ENCODE measurements at places on chromosomes 2 and 18. TPM values are rescaled to one million over a fixed set of nuclear protein-coding genes. Genes with fewer than 3 reads are reported as not detected.

DNA sequence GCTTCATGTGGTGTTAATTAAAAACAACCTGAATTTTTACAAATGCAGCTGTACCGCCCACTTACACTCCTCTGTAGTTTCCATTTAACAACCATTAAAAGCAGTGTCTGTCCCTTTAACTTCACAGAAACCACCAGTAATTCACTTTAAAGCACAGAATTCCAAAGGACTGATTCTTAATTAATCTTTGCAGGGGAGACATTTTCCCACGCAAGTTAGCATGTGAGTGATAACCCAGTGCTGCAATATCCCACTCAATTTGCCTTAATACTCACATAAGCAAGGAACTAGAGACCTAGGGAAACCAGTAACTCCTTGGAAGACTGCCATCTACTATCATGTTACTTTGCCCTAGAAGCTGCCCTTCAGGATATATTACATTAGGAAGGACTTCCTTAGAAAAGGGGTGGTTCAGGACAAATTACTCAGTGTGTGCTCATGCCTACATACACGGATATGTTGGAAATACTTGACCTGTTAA is 102.3 kb downstream of the OSR1 start:
- no peak for DNase-seq

DNA sequence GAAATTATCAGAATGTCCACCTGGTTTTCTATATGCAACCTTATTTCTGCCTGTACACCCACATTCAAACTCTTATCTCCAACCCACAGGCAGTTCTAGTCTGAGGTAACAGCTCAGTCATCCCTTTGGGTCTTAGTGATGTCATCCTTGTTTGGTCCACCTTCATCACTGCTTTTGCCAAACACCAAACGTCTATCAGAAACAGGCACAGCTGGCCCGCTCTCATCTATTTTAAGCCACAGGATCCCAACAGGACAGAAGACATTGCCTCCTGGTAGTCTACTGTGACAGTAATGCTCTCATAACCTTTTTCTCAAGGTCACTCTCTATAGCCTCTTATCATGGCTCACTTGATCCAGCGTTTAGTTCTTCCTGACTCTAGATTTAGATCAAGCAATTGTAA is 99.0 kb upstream of the CHAC2 start:
- no peak for DNase-seq

DNA sequence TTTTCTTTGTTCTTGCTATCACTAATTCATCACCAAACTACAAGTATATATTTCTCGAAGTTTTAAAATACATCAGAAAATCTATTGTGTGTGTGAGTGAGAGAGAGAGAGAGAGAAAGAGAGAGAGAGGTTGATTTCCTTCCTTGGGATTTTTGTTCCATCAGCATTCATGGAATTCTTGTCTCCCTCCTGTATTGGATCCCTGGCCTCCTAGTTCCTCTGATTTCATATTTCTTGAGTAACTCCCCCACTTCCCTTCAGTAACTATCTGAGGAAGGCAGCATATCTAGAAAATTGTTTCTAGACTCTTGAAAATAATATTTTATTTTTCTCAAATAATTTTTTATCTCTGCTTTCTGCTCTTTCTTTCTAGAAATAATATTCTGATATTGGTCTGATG is 13.3 kb upstream of the ACTR2 start:
- DNase-seq, result no peak

GRCh38 chr2:219423652-219424377 is 5.6 kb downstream of the DES start:
- no peak for DNase-seq

- no peak for DNase-seq
These were observed 1.3 kb downstream of the NYAP2 start for GRCh38 chr2:225400546-225401400.

- no peak for DNase-seq
These were observed 156.8 kb downstream of the VAPA start for GRCh38 chr18:10070561-10071000.

- no peak for DNase-seq
These were observed 43.4 kb upstream of the KYNU start for GRCh38 chr2:142834021-142834420.

DNA sequence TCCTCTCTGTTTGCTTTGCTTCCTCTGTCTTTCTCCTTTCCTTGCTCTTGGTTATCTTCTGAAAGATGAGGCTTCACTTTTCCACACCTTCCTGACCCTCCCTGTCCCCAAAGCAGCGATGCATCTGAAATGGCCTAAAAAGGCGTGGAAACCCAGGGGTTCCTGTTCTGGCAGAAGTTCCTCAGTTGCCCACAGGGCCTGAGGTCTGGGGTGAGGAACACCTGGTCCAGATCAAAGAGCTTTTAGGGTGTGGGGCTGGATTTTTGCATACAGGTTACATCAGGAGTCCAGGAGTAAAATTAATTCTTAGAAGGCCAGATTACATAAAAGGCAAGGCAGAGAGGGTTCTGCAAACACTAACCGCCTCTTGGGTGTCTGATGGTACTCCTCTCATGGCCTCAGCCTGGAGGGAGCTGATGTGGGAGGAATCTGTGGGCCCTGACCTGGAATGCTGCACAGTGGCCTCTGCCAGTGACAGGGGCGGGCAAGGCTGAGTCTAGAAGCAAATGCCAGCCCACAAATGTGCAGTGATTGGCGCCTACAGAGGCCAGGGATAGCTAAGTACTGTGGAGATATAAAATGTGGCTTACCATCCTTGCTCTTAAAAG is 41.8 kb downstream of the INPP4A start:
- no peak for DNase-seq

DNA sequence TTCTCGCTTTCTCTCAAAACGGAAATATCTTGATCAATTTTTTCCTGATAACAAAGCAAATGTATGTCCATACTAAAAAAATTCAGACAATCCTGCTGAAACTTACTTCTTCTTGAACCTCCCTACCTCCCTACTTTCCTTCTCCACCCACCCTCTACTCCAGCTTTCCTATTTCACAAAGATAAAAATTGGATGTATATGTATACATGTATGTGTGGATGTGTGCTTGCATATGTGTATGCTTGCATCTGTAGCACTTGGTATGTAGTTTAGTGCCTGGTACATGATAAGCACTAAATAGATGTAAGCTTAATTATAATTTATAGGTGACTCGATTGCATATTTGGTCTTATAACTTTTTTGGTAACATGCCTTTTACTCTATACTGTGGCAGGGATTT is 167.5 kb upstream of the ITGA4 start:
- DNase-seq, result no peak

DNA sequence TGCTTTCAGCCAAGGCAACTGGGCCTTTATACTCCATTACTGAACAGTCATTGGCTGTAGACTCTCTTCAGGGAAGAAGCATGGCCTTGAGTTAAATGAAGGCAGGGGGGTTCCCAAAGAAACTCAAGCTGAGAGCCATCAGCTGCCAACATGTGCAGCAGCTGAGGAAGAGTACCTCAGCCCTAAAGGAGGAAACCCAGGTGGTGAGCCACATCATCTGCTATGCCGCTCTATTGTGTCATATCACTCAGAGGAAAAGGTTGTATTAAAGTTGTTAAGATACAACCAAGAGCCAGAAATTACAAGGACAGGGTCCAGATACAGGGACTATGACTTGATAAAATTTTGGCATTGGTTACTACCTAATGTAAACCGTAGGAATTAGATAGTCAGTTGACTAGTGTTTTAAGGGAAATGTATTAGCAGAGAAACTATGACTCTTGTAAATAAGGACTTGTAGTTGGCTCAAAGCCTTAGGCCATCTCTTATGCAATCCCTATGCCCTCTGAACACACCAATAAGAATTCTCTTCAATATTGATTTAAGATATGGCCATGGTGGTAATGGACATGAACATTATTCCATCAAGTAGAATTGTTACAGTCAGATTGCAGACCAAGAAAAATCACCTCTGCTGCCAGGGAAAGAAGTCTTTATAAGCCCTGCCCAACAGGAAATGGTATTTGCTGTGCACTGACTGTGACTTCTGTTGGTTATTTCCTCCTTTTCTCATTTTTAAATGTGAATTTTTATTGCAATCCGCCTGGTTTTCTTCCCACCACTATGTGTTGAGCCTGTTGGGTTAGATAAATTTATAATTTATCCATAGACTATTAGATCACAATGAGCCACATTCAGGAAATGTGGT is 9.2 kb upstream of the LRPPRC start:
- no peak for DNase-seq

M1AP gene
- 0.57 TPM for polyA plus RNA-seq

PLCD4 gene
- 10.0 TPM for polyA plus RNA-seq

MATN3 gene
- 3.1 TPM for polyA plus RNA-seq

Data from right renal cortex interstitium (tissue), 3 donors.